Lower lobe of right lung (tissue), 2 donors: ENCODE measurements at places on chromosomes 11 and 22. TPM values are rescaled to one million over a fixed set of nuclear protein-coding genes. Genes with fewer than 3 reads are reported as not detected.

DNA sequence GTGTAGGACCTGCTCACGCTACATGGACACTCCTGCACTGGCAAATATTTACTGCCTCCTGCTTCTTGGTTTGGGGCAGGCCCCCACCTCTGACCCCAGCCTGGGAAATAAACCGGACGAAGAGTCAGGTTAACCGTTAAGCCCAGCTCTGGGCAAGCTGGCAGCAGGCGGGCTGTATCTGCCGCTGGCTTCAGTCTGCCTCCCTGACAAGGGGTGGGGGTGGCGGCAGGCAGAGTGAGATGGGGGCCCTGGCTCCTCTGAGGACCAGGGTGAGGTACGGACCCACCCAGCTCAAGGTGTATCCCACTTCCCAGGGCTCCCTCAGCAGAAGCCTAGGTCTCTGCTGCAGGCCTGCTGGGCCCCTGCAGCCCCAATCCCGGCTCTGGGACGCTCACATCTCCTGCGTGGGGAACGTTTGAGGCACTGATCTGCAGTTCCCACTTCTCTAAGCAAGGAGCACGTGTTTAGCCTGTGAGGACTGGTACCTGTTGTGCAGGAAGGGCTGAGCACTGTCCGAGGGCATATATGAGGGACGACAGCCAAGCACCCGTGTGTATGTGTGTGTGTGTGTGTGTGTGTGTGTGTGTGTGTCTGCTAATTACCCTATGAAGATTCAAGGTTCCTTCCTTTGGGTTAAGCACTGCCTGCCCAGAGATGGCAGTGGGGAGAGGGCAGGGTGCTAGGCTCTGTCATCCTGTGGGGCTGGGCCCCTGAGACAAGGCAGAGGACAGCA is 1.1 kb upstream of the LRRC75B start:
- DNase-seq, result no peak

GRCh38 chr22:41919357-41920224 is 4.7 kb upstream of the SHISA8 start:
- peak; percentile 74 for DNase-seq

DNA sequence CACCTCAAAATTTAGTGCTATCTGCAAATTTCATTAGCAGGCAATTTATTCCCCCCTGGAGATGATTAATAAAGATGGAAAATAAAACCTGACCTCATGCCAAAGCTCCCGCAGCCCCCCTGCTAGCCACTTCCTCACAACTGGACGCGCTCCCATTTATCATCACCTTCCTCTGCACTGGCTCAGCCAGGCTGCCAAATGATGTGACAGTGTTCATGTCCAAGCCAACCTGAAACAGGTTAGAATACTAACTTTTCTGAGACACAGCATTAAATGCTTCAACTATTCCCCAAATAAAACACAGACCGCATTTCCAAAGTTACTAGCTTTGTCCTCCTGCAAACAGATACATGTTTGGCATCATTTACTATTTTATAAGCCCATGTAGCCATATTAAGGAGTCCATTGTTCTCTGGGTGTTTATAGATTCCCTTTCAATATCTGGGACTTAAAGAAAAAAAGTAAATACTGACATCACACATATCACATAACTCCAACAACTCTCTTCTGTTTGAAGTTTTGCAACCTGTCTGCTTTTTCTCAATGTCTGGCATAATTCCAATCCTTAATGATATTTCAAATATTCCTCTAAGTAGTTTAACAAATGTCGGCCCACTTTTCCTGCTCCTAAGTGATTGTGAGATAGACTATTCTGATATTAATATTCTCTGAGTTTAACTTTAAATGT is 829.7 kb upstream of the FAT3 start:
- DNase-seq, result no peak

DNA sequence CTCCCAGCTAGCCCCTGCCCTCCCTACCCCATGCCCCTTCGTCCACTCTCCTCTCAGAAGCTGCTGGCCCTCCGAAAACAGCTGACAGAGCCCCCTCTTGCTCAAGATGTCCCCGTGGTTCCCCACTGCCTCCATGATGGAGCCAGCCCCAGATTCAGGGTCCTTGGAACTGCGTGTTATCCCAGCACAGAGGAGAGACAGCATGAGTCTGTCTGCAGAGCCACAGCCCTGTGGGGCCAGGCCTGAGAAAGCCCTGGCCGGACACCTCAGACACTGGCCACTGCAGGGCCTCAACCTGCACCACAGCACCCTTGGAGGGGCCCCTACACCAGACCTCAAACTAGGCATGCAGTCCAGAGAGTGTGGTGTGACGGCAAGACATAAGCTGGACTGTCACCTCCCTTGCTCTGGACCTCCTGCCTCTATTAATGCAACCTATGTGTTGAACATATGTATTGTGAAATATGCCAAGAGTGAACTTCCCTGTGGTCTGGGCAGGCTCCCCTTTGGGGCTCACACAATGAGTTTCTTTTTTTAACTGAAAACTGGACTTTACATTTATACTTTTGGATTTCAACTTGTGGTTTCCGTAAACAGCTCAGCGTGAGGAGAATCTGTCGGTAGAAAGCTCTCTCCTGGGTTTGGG is 9.6 kb downstream of the PNPLA5 start:
- no peak for DNase-seq

Gene AGBL2
- total RNA-seq, result 6.0 TPM

- DNase-seq, result no peak
These were observed 48.0 kb upstream of the PLET1 start for GRCh38 chr11:112308651-112309050.

Gene YAP1
- 105 TPM for total RNA-seq

Gene RAB38
- total RNA-seq, result 10.9 TPM

Gene HOATZ
- total RNA-seq, result 15.0 TPM

Gene RIMBP3B
- total RNA-seq, result 0.21 TPM

DNA sequence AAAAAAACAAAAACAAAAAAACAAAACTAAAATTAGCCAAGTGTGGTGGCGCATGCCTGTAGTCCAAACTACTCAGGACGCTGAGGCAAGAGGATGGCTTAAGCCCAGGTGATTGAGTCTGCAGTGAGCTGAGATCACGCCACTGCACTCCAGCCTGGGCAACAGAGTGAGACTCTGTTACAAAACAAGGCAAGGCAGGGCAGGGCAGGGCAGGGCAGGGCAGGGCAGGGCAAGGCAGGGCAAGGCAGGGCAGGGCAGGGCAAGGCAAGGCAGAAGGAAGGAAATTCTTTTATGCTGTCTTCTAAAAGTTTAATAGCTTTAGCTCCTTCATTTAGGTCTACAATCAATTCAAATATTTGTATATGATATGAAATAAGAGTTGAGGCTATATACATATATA is 50.1 kb upstream of the RASSF10 start:
- DNase-seq, result no peak

GRCh38 chr11:131305005-131305404 is 65.4 kb upstream of the NTM start:
- no peak for DNase-seq

GRCh38 chr11:67996622-67997474 is 7.0 kb downstream of the UNC93B1 start:
- peak; percentile 87 for DNase-seq

DNA sequence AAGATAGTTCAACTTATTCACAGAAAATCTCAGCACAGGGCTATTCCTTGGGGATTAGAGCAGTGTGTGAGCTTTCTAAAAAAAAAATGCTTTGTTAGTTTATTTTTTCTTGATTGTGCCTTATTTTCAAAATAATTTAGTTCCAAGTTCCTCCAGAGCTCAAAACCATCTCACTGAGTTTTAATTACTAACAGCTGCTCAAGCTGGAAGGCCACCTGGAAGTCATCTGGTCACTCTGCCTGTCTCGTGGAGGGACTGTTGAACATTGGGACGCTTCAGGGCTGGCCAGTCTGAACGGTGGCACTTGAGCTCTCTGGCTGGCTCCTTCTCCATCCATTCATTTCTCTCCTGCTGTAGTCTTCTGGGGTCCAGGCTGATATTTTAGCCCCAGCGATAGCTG is 4.0 kb downstream of the OR51E1 start:
- no peak for DNase-seq

Gene ZP1
- total RNA-seq, result not detected

Gene GAL3ST3
- total RNA-seq, result not detected

- no peak for DNase-seq
These were observed 68.0 kb downstream of the PGR start for GRCh38 chr11:101061606-101062005.

DNA sequence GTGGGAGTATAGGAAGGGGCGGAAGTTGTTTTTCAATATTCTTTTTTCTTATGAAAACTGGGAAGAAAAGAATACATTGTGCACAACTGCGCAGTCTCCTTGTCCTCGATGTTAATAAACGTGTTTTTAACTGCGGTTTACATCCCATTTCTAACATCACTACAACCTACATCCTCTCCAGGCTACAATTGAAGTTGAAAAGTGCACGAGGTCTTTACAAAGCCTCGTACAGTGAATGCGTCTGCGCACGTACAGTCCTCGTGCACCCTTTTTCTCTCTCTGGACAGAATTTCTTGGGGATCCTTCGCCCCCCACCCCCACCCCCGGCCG is 102.4 kb downstream of the WT1 start:
- no peak for DNase-seq
